ENCODE measurements at places on chromosomes 6 and 20. TPM values are rescaled to one million over a fixed set of nuclear protein-coding genes. Genes with fewer than 3 reads are reported as not detected.

NEDD9 gene
- 10.0 TPM for polyA plus RNA-seq

PNLDC1 gene
- polyA plus RNA-seq, result 0.09 TPM

RNF144B gene
- polyA plus RNA-seq, result 34.5 TPM

SLC32A1 gene
- not detected for polyA plus RNA-seq

SFT2D1 gene
- 30.4 TPM for polyA plus RNA-seq

OXT gene
- 0.17 TPM for polyA plus RNA-seq

ALDH8A1 gene
- polyA plus RNA-seq, result 0.44 TPM

PDYN gene
- polyA plus RNA-seq, result not detected

C6orf47 gene
- 19.4 TPM for polyA plus RNA-seq

CAGE1 gene
- polyA plus RNA-seq, result 0.08 TPM

SLC22A2 gene
- polyA plus RNA-seq, result not detected

TCP11 gene
- 0.08 TPM for polyA plus RNA-seq

MEI4 gene
- not detected for polyA plus RNA-seq

PRPH2 gene
- 0.13 TPM for polyA plus RNA-seq

PCK1 gene
- 0.81 TPM for polyA plus RNA-seq

DNA sequence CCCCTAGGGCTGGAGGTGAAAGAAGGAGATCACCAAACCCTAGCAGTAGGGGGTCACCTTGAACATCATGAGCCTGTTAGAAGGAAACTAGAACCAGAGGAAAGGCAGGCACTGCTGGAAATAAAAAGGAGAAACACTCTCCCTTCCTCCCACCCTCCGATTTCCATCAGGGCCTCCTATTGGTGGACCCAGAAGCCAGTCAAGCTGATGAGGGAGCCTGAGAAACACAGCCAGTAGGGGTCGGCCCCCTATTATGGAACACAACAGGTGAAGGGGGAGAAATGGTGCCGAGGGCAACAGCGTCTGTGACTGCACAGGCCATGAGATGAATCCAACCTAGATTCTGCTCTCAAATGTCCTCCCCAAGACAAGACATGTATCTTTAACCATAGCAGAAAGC, 156.1 kb upstream of the LRFN2 start:
- no peak for DNase-seq

- DNase-seq, result no peak
These were observed 44.3 kb upstream of the MYL9 start for GRCh38 chr20:36496707-36497669.

- DNase-seq, result no peak
These were observed 156.2 kb downstream of the QKI start for GRCh38 chr6:163570579-163571231.

- no peak for DNase-seq
These were observed 97.5 kb downstream of the AIG1 start for GRCh38 chr6:143158113-143158581.

- DNase-seq, result no peak
These were observed 30.3 kb downstream of the RIPOR2 start for GRCh38 chr6:24905483-24905882.

- no peak for DNase-seq
These were observed 103.1 kb upstream of the NAA20 start for GRCh38 chr20:19913927-19914614.

GRCh38 chr20:37234254-37234581, 27.4 kb downstream of the GHRH start:
- DNase-seq, result no peak

DNA sequence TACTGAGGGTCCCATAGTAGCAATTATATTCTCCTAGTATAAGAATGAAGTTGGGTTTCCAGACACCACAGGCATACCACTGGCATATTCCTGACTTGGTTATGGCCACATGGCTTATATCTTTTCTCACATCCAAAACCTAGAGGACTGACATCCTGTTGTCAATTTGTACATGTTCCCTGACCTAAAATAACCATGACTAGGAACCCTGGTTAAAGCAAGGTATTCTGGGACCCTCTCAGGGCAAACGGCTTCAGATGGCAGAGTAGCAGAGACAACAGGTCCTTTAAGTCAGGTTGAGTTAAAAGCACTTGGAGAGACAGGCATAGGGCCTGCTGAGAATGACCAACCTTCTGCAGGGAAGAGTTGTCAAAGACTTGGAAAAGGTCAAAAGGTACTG, 12.6 kb downstream of the MAP3K5 start:
- no peak for DNase-seq

DNA sequence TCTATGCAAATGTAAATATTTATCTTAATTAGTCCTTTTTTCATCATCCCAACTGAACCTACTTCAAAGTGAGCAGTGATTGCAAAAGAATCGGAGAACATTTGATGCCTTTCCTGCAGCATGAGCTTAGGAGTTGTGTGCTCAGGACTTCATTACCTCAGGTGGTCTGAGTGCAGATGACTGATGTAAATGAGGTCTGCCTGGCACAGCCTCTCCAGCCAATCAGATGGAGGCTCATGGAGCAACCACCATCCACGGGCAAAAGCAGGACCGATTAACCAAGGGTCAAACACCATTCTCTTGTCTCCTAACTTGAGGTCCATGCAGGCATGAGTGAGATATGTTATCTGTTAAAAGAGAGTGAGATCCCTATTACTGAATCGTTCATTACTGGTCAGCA, 165.7 kb upstream of the CARMIL1 start:
- DNase-seq, result no peak

DNA sequence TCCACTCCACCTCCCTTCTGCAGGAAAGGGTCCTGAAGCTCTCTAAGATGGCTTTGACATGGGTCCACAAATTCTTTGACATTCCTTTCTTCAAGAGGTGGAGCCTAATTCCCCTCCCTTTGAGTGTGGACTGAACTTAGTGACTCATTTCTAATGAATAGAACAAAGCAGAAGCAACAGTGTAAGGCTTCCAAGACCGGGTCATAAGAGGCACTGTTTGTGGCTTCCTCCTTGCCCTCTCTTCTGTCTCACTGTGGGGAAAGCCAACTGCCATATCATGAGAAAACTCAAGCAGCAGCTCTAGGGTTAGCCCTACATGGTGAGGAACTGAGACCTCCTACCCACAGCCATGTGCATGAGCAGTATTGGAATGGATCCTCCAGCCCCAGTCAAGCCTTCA, 5.9 kb upstream of the CDK5RAP1 start:
- DNase-seq, result no peak

DNA sequence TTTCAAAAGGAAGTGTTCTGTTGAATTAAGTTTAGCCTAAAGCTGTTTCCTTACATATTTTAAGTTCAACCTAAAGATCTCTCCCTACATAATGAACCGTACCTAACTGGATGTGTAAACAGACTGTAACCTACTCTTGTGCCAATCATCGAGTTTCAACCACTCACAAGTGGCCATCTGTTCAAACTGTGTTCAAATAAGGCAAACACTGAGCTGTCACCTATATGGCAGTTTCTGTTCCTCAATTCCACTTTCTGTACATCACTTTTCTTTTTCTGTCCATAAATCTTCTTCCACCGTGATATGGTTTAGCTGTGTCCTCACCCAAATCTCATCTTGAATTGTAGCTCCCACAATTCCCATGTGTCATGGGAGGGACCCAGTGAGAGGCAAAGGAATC, 428.6 kb downstream of the HACE1 start:
- no peak for DNase-seq

- no peak for DNase-seq
These were observed 76.8 kb downstream of the HIVEP2 start for GRCh38 chr6:142867988-142868812.

DNA sequence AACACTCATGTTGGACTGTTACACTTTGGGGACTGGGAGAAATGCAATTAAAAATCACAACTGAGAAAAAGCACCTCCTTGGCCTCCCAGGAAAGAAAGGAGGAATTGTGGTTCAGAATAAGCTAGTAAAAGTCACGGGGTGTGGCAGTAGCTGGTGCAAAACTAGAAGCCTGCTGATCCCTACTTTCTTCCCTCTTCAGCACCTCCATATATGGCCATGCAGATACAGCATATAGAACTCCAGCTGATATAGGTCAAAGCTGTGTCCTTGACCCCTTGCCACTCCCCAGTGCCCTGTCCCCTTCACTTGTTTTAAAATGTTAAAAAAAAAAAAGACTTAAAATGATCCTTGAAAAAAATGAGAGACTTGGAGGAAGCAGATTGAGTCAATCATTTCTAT, 5.5 kb upstream of the FLRT3 start:
- DNase-seq, result no peak

- no peak for DNase-seq
These were observed 161.6 kb downstream of the ZDHHC14 start for GRCh38 chr6:157542414-157543160.

GRCh38 chr20:42901689-42902440, 287.8 kb downstream of the PTPRT start:
- peak; percentile 59 for DNase-seq

DNA sequence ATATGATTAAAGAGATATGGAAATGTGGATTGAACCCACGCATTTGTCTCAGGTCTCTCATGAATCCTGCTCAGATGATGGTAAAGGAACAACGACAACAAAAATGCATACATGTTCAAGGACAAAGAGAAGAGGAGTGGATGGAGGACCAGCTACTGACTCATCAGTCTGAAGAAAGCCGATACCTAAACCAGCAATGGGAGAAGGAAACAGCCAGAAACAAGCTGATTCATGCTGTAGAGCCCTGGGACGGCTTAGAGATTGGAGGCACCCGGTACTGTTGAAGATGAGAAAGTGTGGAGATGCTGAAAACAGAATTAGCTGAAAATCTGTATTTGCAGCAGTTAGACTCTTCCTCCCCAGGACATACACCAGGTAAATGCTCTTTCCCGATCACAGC, 14.4 kb upstream of the RIPPLY2 start:
- no peak for DNase-seq

DNA sequence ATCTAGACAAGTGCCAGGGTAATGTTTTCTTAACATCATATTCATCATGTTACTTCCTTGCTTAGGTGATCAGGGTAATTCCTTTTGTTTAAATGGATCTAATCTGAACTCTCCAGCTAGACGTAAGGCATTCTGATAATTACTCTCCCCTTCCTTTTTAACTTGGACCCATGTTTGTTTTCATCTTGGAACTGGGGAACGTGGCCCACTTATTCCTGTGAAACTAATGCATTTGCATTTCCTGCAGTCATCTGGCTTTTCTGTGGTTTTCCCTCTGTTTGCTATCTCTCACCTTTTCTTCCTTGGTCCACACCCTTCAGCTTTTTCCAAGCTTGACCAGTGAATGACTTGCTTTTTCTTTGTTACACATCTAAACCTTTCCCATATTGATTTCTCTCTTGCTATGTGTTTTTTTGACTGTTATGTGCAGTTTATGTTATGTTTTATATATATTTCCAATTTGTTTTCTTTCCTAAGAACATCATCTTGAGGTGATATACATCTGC, 33.3 kb downstream of the SLX4IP start:
- DNase-seq, result no peak

GRCh38 chr6:130602151-130602770, 224.9 kb upstream of the SMLR1 start:
- no peak for DNase-seq

GRCh38 chr20:63767456-63767855, 27.9 kb downstream of the SLC2A4RG start:
- no peak for DNase-seq

GRCh38 chr20:32338665-32339064, 19.5 kb upstream of the ASXL1 start:
- DNase-seq, result no peak

GRCh38 chr6:4664117-4664626, 112.0 kb upstream of the CDYL start:
- peak; percentile 78 for DNase-seq

DNA sequence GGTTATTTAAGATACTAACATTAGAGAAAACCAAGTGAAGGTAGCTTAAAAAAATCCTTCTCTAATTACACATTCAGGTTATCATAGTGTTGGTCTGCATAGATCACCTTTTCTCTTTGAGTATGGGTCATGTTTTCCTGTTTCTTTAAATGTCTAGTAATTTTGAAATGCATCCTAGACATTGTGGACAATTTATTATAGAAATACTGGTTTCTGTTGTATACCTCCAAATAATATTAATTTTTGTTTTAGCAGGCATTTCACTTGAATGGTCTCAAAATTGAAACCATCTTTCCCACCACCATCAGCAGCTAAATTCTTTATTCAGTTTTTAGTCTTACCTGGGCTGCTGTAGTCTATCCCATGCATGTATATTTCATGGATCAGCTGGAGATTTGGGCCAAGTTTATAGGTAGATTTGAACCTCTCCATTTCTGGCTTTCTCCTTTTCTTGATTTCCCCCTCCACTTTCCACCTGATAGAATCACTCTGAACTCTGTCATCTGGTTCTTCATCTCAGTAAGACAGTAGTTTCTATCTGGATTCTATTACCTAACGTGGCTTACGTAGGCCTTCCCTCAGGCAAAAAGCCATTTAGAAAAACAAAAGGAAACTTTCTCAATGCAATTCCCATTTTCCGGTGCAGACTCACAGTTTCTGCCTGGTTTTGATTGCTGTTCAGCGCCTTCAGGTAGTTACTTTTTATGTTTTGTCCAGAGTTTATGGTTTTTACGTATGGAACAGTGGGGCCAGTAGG, 52.3 kb downstream of the ZFAND3 start:
- no peak for DNase-seq

- DNase-seq, result no peak
These were observed 30.8 kb downstream of the CD164 start for GRCh38 chr6:109351231-109352130.

GRCh38 chr20:14716351-14716801, 379.0 kb upstream of the FLRT3 start:
- DNase-seq, result no peak

DNA sequence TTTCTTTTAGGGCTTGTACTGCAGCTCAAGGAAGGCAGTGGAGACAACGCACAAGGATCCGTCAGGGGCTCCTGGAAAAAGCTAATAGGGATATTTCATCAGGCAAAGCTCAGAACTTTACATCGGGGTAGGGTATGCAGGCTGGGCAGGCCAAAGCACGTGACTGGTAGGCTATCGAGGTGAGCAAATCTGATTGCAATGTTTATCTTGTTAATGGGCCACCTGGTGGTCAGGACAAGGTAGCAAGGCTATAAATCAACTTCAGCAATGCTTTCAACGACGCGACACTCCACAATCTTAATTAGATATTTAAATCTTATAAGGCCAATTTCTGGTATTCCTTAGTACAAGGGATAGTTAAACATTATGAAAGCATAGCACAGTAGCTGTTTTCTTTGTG, 1302.8 kb upstream of the EYS start:
- no peak for DNase-seq

DNA sequence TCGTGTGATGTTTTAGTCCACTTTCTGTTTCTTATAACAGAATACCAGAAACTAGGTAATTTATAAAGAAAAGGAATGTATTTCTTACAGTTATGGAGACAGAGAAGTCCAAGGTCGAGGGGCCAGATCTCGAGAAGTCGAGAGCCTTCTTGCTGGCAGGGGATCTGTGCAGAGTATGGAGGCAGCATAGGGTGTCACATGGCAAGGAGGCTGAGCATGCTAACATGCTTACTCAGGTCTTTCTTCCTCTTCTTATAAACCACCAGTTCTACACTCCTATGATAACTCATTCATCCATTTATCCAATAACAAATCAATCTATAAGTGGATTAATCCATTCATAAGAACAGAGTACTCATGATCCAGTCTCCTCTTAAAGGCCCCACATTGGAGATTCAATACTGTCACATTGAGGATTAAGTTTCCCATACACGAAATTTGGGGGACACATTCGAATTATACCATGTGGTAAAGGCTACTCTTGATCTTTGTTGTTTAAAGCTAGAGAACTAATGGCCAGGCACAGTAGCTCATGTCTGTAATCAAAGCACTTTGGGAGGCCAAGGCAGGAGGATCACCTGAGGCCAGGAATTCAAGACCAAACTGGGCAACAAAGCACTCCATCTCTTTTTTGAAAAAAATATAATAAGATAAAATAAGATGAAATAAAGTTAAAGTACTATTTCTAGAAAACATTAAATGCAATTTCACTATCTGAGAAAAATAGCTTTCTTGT, 2.1 kb downstream of the GOPC start:
- no peak for DNase-seq

GRCh38 chr6:169099411-169100202, 154.0 kb downstream of the THBS2 start:
- DNase-seq, result no peak
